ENCODE measurements at places on chromosomes 5 and 9.

GRCh38 chr9:134127065-134127580 lies 8.8 kb upstream of the WDR5 start:
- H3K27me3 ChIP-seq = no peaks in the 10 kb centered on the region
- H3K36me3 ChIP-seq = no peaks in the 10 kb centered on the region
- no peak for DNase-seq
- peaks cover 4% of the 10 kb centered on the region for H3K4me1 ChIP-seq
- H3K4me3 ChIP-seq = no peak overlapping the region

DNA sequence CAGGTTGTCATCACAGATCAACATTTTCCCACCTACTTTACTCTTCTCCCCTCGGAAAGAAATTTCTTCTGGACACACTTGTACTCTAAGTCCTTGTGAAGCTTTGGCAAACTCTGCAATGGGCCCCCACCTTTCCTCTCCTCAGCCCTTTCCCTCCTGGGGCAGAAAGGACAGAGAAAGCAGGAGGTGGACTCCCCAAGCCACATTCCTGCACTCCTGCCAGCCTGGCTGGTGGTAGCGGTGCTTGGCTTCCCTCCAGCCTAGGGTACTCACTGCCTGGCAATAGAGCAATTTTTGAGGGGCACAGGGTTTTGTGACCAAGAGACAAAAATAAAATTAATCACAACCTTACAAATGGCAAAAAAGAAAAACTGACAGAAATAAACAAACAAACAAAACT lies 451.4 kb downstream of the ZSWIM6 start:
- no peak overlapping the region for H3K27ac ChIP-seq
- H3K27me3 ChIP-seq = peaks cover 5% of the 10 kb centered on the region
- DNase-seq = no peak

GRCh38 chr5:58016877-58017276 lies 443.0 kb downstream of the PLK2 start:
- H3K4me1 ChIP-seq = no peaks in the 10 kb centered on the region
- H3K27ac ChIP-seq = no peak overlapping the region
- H3K4me3 ChIP-seq = no peak overlapping the region
- DNase-seq = no peak

GRCh38 chr9:125631391-125632085 lies 75.5 kb downstream of the MAPKAP1 start:
- H3K4me3 ChIP-seq = no peak overlapping the region
- no peaks in the 10 kb centered on the region for H3K27me3 ChIP-seq
- no peaks in the 10 kb centered on the region for H3K36me3 ChIP-seq
- DNase-seq = peak; percentile 78
- peak overlapping the region; percentile 37 for H3K27ac ChIP-seq

DNA sequence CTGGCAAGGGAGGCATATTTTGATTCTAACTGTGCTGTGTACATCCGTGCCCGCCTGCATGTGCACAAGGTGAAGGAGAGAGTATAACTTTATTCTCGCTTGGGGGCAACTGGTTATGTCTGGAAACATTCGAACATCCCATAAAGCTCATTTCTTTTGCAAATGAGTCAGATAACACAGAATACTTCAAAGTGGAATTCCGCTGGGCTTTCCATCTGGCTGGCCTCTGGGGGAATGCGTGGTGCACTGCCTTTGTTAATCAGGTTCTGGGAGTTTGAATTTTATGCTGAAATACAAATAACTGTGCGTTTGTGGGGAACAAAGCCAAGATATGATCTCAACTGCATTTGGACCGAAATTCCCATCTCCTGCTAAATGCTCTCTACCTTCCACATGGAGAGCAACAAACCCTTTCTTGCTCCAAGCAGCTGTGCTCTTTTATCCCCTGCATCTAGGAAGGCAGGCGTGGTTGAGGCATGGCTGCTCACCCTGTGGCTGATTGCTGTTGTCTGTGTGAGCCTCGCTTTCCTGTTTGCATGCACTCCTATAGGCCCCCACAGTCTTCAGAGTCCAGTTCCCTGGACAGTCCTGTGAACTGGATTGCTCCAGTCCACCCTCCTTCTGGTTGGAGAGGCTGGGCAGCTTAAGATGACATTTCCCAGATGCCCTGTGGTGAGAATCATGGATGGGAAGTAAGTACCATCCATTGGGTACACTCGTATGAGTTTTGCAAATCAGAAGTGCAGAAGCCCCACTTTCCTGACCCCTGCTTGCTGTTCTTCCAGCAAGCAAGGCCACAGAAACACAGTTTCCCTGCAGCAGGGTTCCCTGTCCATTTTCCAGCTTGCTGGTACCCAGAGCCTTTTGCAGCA lies 82.9 kb upstream of the ALDH1B1 start:
- peak; percentile 35 for DNase-seq
- no peaks in the 10 kb centered on the region for H3K36me3 ChIP-seq
- no peaks in the 10 kb centered on the region for H3K4me1 ChIP-seq
- H3K4me3 ChIP-seq = no peak overlapping the region

DNA sequence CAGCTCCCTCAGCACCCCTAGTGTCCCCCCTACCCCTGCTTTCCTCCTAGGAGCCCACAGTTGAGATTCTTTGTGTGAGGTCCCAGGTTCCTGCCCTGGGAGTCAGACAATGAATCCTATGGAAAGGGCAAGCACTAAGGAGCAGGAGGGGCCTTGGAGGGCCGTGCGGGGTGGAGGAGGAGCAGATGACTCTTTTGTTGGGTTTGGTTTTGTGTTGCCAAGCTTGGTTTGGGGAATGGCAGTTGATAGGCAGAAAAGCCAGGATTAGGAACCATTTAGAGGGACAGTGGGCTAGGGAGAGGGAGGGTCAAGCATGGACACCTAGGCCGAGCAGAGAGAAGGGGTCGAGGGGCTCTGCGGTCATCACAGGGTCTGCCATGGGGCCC lies 61.6 kb upstream of the SPTLC1 start:
- H3K36me3 ChIP-seq = no peaks in the 10 kb centered on the region
- H3K27ac ChIP-seq = no peak overlapping the region
- H3K27me3 ChIP-seq = no peaks in the 10 kb centered on the region
- DNase-seq = no peak
